Activated T-cell treated with anti-CD3 and anti-CD28 coated beads, Interleukin-2, amount 50 U/mL, for 1 hour (primary cell): ENCODE measurements at places on chromosomes 3 and 15.

GRCh38 chr3:12005951-12006625, 1.9 kb downstream of the SYN2 start:
- no peak for DNase-seq

- no peak for DNase-seq
Measured at GRCh38 chr15:101159096-101159935, 92.5 kb downstream of the CHSY1 start.

DNA sequence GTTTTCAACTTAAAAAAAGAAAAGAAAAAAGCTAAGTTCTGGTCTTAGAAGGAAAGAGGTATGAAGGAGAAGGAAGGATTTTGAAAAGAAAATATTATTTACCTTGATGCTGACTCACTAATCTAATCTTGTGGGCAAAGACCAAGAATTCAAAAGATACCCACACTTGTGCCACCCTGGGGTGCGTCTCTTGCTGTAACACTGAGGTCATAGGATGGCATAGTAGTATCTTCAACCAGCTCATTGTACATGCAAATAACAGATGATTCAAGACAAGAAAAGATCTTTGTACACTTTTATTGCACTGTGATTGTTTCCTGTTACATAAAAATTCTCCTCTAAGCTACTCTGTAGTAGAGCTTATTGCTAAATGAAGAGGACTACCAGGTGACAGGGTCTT, 17.3 kb downstream of the PLS1 start:
- DNase-seq = no peak

GRCh38 chr3:95711789-95712188, 1102.6 kb upstream of the EPHA6 start:
- no peak for DNase-seq
